ENCODE measurements at places on chromosomes 5 and 9. TPM values are rescaled to one million over a fixed set of nuclear protein-coding genes. Genes with fewer than 3 reads are reported as not detected.

GRCh38 chr9:131111854-131112311 is 13.5 kb upstream of the NUP214 start:
- no peak for DNase-seq

GRCh38 chr5:60495644-60496520 is 204.1 kb downstream of the DEPDC1B start:
- DNase-seq = no peak

- no peak for DNase-seq
Observed at GRCh38 chr9:6630502-6631206, 14.9 kb downstream of the GLDC start.

DNA sequence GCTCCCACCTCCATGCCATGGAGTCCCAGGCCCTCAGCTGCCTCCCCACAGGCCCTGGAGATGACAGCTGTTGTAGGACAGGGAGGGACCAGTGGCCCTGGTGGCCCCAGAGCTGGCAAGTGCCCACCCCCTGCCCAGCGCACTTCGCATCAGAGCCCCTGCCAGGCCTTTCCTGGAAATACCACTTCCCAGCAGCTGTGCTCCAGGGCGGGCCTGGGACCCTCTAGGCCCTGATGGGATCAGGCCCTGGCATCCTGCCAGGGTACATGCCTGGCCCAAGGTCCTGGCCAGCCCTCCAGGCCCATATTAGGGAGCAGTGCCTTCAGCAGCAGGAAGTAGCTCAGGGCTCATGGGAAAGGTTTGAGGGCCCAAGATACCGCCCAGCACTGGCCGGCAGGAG is 2.5 kb downstream of the KCNT1 start:
- no peak for DNase-seq

PCDHB8 gene
- polyA plus RNA-seq = 0.67 TPM

Measured in large intestine (tissue), 12 donors.